ENCODE measurements at places on chromosomes 16 and 17. TPM values are rescaled to one million over a fixed set of nuclear protein-coding genes. Genes with fewer than 3 reads are reported as not detected.

OTOP2 gene
- total RNA-seq, result not detected

GINS2 gene
- 34.2 TPM for total RNA-seq

TRPV3 gene
- total RNA-seq, result 0.79 TPM

SPNS2 gene
- 6.9 TPM for total RNA-seq

HEATR9 gene
- 6.7 TPM for total RNA-seq

GDPD3 gene
- 14.3 TPM for total RNA-seq

CASKIN1 gene
- 1.1 TPM for total RNA-seq

MSRB1 gene
- 12.5 TPM for total RNA-seq

PTGES3L gene
- 0.39 TPM for total RNA-seq

RCVRN gene
- total RNA-seq, result not detected

TPPP3 gene
- not detected for total RNA-seq

SDR42E1 gene
- 13.9 TPM for total RNA-seq

KCNH4 gene
- total RNA-seq, result 0.09 TPM

ATAD5 gene
- 25.8 TPM for total RNA-seq

CPHXL2 gene
- total RNA-seq, result not detected

C17orf50 gene
- not detected for total RNA-seq

ORC6 gene
- 32.6 TPM for total RNA-seq

HIRIP3 gene
- total RNA-seq, result 37.3 TPM

CENPN gene
- 39.4 TPM for total RNA-seq

KLHL10 gene
- not detected for total RNA-seq

WDR81 gene
- total RNA-seq, result 35.8 TPM

GPRC5C gene
- total RNA-seq, result not detected

VMP1 gene
- total RNA-seq, result 114 TPM

CDH16 gene
- total RNA-seq, result not detected

CDC42EP4 gene
- 1.5 TPM for total RNA-seq

TBC1D28 gene
- not detected for total RNA-seq

CDH1 gene
- total RNA-seq, result 0.58 TPM

AKAP10 gene
- total RNA-seq, result 48.7 TPM

CDRT4 gene
- total RNA-seq, result 10.6 TPM

CDC6 gene
- 75.2 TPM for total RNA-seq

OR1F1 gene
- total RNA-seq, result not detected

MSI2 gene
- total RNA-seq, result 114 TPM

EPX gene
- not detected for total RNA-seq

TNFRSF12A gene
- 2.9 TPM for total RNA-seq

PMM2 gene
- total RNA-seq, result 36.4 TPM

KRT33B gene
- total RNA-seq, result not detected

PIK3R6 gene
- total RNA-seq, result 15.8 TPM

SETD1A gene
- 27.6 TPM for total RNA-seq

DCAF7 gene
- 113 TPM for total RNA-seq
